ENCODE measurements at places on chromosomes 4 and X.

- DNase-seq, result no peak
Measured at GRCh38 chr4:71784569-71785197, 804 bp upstream of the GC start.

DNA sequence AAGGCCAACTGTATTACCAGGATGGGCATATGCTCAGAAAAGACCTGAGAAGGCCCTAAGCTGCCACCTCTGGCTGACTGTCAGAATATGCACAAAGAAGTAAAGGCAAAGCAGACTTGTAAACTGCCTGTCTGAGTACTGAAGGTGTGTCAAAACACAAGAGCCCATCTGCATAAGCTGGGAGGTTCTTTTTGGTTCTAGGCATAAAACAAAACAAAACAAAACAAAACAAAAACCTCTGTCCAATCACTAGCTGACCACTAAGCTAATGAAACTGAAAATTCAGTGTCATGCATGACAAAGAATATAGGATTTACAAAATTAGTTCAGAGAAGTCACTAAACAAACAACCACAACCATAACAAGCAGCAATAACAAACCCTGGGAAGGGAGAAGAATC is 20.6 kb downstream of the SH3D19 start:
- no peak for DNase-seq

GRCh38 chr4:188934320-188934962 is 795.2 kb downstream of the TRIML1 start:
- no peak for DNase-seq

GRCh38 chr4:129438456-129438981 is 342.6 kb downstream of the C4orf33 start:
- no peak for DNase-seq

- DNase-seq, result no peak
Measured at GRCh38 chr4:78951862-78952472, 12.7 kb upstream of the PAQR3 start.

GRCh38 chr4:14008494-14008893 is 381.0 kb upstream of the BOD1L1 start:
- no peak for DNase-seq

DNA sequence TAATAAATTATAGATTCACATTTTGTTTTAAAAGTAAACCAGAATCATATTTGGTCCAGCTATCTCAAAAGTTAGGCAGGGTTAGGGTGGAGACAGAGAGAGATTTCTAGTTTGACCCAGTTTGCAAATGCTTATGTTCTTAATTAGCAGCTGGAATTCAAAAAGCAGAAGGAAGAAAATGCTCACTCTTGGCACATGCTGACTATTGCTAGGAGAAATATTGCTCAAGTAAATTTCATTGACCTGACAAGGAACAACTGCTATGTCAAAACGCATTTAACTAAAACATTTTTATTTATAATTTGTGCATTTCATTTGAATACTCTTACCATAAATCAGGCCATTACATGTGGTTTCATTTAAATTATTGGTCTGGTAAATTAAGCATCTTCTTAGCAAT is 131.8 kb downstream of the GLRA3 start:
- peak; percentile 10 for DNase-seq

- DNase-seq, result no peak
Measured at GRCh38 chr4:156773648-156774357, 197.8 kb downstream of the PDGFC start.

DNA sequence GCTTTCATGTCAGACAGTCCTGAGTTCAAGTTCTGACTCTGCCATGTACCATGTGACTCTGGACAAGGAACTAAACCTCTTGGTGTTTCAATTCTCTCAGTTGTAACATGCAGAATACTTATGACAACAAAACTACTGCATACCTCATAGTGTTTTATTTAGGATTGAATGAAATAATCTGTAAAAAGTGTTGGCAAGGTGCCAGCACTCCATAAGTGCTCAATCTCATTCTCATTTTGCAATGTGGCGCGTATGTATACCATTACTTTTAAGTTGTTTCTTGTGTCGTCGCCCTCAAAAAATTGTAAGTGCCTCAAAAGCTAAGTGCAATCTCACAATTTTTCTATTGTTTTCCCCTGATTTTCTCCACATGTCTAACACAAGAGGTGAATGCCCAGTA is 62.5 kb downstream of the IGSF1 start:
- DNase-seq, result no peak

- no peak for DNase-seq
Measured at GRCh38 chr4:128424527-128425497, 137.2 kb upstream of the PGRMC2 start.

DNA sequence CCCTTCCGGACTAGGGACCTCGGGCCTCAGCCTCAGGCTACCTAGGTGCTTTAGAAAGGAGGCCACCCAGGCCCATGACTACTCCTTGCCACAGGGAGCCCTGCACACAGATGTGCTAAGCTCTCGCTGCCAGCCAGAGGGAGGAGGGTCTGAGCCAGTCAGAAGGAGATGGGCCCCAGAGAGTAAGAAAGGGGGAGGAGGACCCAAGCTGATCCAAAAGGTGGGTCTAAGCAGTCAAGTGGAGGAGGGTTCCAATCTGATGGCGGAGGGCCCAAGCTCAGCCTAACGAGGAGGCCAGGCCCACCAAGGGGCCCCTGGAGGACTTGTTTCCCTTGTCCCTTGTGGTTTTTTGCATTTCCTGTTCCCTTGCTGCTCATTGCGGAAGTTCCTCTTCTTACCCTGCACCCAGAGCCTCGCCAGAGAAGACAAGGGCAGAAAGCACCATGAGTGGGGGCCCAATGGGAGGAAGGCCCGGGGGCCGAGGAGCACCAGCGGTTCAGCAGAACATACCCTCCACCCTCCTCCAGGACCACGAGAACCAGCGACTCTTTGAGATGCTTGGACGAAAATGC is at the start of gene WAS:
Gene WAS, plus strand, starts transcription at position 389 of the 572 bp plus-strand sequence. Its CDS starts 55 bp downstream, at position 444.
- DNase-seq, result no peak

DNA sequence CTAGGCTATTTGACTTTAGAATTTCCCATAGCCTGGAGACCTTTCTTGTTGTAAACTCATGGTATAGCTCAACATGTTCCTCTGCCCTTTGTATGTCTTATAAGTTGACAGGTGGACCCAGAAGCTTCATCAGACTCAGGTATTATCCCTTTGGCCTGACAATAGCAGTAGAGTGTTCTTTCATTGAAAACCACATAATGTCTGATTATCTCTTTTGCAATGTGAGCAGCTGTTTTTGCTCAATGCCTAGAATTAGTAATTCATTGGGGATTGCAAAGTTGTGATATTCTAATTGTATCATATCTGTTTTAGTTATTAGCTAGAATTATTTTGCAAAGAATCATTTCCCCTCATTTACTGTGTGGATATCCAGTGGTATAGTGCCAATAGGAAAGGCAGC is 27.5 kb downstream of the TBC1D19 start:
- no peak for DNase-seq

- DNase-seq, result no peak
Measured at GRCh38 chr4:120812216-120812615, 110.3 kb downstream of the PRDM5 start.

- no peak for DNase-seq
Measured at GRCh38 chr4:170414961-170415360, 325.2 kb upstream of the AADAT start.

GRCh38 chrX:120090208-120090607 is 12.7 kb upstream of the RHOXF2B start:
- no peak for DNase-seq

DNA sequence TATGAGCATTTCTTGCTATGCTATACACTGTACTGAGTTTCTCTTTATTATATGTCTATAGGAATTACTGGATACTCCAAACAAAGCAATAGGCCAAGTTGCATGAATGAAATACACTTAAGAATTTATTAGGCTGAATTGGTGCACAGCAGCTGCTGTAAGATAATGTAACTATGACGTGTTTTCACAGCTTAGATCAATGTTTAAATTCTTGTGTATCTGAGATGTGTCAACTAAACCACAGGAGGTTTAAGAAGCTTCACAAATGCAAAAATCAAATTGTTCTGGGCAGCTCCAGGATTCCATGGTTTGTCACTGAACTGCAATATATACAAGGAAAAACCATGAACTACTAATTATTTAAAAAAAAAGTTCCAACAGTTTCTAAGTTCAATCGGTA is 156.7 kb downstream of the MAPK10 start:
- DNase-seq, result no peak

GRCh38 chr4:126221717-126222340 is 907.1 kb downstream of the FAT4 start:
- DNase-seq, result peak; percentile 35

- no peak for DNase-seq
Measured at GRCh38 chrX:119093991-119094735, 21.4 kb downstream of the CT47C1 start.
